ENCODE measurements at places on chromosomes 7 and 10. TPM values are rescaled to one million over a fixed set of nuclear protein-coding genes. Genes with fewer than 3 reads are reported as not detected.

Gene ZNF488
- polyA plus RNA-seq = 6.6 TPM

DNA sequence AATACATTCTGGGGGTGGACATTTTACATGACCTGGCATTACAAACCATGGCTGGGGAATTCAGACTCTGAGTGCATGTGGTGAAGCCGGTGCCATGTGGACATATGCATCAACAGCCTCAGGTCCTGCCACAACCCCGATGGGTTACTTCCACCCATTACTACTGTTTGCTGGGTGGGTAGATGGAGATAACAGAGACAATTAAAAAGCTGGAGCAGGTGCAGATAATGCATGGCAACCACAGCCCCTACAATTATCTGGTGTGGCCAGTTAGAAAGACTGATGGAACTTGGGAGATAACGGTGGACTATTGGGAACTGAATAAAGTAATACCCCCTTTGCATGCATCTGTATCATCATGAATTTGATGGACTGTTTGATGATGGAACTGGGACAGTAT is 21.6 kb upstream of the ADAMTS14 start:
- DNase-seq = no peak

DNA sequence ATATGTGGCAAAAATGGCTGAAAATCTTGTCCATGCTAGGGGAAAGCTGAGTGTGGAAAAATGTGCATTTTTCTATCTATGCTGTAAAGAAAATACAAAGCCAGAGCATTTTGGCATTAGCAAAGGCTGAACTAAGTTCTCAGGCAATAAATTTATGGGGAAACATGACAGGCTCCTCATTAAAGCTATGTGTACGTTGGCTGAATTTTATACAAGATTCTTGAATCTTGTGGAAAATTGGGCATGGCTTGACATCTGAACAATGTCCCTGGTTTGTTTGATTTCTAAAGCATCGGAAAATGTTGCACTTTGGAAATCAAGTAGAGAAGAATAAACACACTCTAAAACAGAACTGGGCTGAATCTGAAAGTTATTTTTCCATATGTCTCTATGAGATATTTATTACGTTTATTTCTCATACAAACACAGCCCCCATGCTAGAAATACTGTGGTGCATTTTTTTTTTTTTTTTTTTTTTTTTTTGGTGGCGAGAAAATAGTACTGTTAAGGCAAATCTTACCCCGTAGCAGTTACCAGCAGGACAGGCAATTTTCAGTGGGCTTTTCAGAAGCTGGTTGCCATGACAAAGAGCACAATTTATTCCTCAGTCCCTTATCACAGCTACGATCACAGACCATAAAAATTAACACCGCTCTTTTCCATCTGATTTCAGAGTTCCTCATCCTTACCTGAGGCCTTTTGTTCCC is 16.9 kb downstream of the CPA1 start:
- no peak for DNase-seq

DNA sequence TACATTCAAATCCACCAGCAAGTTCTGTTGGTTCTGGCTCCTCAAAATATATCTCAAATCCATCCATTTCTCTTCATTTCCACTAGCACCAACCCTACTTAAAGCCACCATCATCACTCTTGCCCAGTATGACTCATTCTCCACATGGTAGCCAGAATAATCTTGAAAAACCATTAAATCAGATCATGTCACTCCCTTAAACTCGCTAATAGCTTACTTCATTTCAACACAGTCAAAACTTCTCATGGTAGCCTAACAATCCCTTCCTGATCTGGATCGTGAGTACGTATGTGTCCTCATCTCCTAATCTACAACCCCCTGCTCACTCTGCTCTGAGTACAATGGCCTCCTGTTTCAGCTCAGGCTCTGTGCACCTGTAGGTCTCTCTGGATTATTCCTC is 8.7 kb downstream of the EPC1 start:
- no peak for DNase-seq

Gene RAPGEF5
- polyA plus RNA-seq = 37.3 TPM

- DNase-seq = no peak
These were observed 247.7 kb downstream of the MAD1L1 start for GRCh38 chr7:1985042-1985441.

Gene SOSTDC1
- polyA plus RNA-seq = 60.6 TPM

DNA sequence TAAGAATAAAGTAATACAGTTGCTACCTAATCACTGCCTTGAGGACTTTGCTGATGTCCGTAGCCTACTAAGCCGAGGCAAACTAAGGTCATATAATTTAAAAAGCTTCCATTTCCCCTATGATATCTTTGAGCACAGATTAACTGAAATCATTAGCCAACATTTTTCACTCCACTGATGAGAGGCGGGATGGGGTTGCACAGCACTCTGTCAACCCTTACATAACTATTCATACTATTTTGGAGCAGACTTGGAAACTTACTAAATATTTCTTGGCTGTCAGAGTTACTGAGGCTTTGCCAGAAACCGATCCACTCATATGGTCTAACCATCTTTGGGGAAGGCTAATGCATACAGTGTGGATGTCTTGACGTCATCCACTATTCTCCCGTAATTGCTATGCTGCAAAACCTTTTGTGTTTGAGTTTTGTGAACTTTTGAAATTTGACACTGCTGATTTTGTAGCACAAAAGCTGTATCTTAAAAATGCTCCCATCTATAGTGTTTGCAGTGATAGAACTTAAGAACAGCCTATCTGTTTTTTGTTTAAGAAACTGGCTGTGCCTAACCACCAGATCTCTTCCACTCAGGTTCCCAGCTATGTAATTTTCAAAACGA is 248.7 kb downstream of the TSPAN12 start:
- no peak for DNase-seq

DNA sequence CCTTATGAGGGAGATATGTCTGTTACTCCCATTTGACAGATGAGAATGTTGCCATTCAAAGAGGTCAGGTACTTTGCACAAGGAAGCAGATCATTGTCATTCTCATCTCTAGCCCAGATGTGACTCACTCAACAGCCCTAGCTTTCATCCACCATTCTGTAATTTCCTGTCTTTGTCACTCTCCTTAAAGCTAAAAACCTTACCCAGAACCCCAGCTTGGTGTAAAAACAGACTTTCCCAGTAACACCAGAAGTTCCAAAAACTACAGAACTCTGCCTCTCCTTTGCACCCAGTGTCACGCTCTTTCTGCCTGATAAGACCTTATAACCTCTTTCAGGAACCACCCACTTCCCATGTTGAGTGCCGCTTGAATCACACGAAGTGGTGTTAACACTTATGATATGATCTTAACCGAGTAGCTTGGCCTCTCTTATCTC is 89.1 kb upstream of the SP4 start:
- no peak for DNase-seq

GRCh38 chr7:78412216-78412858 is 613.8 kb downstream of the PHTF2 start:
- DNase-seq = no peak
